ENCODE measurements at places on chromosomes 12 and 14. TPM values are rescaled to one million over a fixed set of nuclear protein-coding genes. Genes with fewer than 3 reads are reported as not detected.

KRT83 gene
- total RNA-seq, result not detected

DNA sequence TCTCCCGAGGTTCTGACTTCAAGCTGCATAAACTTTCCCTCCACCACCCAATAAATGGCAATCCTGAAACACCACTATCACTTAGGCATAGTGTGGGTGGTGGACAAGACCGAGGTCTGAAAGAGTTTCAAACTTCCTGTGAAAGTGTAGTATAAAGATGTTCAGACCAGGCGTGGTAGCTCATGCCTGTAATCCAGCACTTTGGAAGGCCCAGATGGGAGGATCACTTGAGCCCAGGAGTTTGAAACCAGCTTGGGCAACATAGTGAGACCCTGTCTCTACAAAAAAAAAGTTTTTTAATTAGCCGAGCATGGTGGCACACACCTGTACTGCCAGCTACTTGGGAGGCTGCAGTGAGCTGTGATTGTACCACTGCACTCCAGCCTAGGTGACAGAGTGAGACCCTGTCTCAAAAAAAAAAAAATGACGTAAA lies 61.9 kb downstream of the CCDC92 start:
- no peaks in the 10 kb centered on the region for H3K27me3 ChIP-seq
- DNase-seq, result no peak
- H3K36me3 ChIP-seq, result no peaks in the 10 kb centered on the region
- no peak overlapping the region for H3K27ac ChIP-seq
- peaks cover 16% of the 10 kb centered on the region for H3K4me1 ChIP-seq
- H3K4me3 ChIP-seq, result no peak overlapping the region

LUM gene
- total RNA-seq, result 0.69 TPM

DNA sequence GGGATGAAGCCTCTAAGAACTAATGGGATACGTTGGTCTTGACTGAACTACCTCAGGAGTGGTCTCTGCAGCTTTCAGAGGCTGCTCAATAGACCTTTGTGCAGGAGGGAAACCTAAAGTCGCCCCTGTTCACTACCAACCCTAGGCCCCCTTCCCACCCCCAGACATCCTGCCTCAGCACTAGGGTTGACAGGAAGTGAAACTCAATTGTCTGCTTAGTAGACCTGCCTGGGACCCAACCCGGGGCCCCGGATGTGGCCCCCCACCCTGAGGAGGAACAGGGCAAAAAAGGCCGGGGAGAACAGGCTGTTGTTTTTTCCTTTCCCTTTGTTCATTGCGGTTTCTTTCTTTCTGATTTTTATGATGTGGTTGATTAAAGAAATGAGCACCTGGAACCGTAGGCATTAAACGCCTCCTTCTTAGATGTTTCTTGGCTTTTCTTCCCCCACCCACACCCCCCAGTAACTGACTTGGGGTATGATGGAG lies 1.6 kb upstream of the DGKA start:
- no peaks in the 10 kb centered on the region for H3K36me3 ChIP-seq
- H3K27me3 ChIP-seq, result no peaks in the 10 kb centered on the region
- DNase-seq, result no peak

MIA2 gene
- total RNA-seq, result 31.1 TPM

DNA sequence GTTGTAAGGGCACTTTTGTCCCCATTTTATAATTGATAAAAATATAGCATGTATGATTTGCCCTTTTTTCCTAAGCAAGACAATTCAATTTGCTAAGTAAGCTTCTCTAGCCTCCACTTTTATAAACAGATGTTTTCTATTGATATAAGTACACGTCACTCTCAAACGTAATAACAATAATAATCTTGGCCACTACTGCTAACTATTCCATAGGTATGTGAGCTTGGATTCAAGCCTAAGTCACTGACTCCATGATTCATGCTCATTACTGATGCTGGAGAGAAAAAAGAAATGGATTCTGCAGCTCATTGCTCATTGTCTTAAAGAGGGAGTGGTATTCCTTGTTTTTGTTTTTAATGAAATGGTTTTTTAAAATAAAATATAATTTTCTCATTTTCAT lies 661.0 kb downstream of the GALC start:
- no peak overlapping the region for H3K4me3 ChIP-seq
- H3K4me1 ChIP-seq, result no peaks in the 10 kb centered on the region
- no peak for DNase-seq

SYNDIG1L gene
- not detected for total RNA-seq

SLC35F4 gene
- not detected for total RNA-seq

TDP1 gene
- total RNA-seq, result 37.1 TPM

All from HCT116 (cell line).